ENCODE measurements at places on chromosomes 16 and 17.

DNA sequence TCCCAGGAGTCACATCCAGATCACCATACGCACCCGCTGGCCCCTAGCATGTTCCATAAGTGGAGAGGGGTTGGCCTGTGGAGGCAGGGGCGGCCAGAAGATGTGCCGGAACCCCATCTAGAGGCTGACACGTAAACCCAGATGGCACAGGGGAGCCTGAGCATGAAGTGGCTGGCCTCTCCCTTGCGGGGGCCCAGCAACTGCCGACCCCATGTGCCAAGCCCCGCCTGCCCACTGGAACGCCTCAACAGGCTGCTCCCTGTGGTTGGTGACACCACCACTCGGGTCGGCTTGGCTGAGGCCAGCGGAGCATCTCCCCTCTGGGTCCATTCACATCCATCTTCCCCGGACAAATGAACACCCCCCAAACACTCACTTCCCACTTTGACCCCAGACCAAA lies 9.5 kb downstream of the BCAR1 start:
- no peak for DNase-seq

- DNase-seq: no peak
Observed at GRCh38 chr16:22624038-22624799, 113.5 kb downstream of the NPIPB5 start.

- DNase-seq: peak; percentile 43
Observed at GRCh38 chr16:53545433-53545832, 42.4 kb upstream of the AKTIP start.

DNA sequence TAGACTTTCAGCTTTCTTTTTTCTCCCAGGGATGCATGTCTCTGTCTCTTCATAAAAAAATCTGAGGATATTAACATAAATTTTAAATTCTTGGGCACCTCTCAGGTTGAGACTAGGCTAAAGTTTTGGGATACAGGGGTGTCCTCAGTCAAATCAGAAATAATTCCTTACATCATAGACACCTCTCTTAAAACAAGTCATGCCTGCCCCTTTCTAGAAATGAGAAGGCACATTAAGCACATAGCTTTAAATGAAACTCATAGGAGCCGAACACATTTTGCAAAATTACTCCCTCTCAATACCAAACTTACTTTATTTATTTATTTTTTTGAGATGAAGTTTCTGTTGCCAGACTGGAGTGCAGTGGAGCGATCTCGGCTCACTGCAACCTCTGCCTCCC lies 67.3 kb upstream of the BCAR1 start:
- DNase-seq: no peak

DNA sequence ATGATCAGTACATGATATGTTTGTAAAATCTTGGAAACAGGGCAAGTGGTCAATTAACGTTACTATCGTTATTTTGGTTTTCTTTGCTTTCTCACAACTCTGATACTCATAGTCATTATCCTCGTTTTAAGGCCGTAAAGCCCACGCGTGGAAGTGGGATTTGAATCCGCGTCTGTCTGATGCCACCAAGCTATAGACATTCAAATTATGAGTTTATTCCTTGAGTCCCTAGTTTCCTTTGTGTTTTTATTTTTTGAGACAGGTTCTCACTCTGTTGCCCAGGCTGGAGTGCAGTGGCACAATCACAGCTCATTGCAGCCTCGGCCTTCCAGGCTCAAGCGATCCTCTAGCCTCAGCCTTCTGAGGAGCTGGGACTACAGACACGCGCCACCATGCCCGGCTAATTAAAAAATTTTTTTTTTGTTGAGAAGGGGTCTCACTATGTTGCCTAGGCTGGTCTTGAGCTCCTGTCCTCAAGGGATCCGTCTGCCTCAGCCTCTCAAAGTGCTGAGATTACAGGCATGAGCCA lies 1.0 kb downstream of the DCTN5 start:
- DNase-seq: no peak

- no peak for DNase-seq
Observed at GRCh38 chr17:596763-597644, 117.6 kb downstream of the VPS53 start.

DNA sequence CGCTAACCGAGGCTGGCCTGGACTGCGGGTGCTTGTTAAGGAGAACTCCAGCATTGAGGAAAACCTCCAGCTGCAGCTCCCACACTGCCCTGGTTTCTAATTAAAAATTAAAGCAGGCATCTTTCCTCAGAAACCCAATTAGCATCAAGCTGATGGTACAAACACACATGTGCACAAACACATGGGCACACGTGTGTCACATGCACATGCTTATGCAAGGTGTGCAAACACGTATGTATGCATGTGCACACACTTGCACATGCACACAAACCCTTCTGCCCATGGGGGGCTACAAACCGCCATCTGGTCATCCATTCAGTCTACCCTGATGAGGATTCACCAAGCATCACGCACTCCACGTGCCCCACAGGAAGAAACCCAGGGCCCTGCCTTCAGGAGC lies 182.5 kb downstream of the ZNF423 start:
- DNase-seq: no peak

- no peak for DNase-seq
Observed at GRCh38 chr17:4965311-4965986, 2.2 kb downstream of the SPAG7 start.

DNA sequence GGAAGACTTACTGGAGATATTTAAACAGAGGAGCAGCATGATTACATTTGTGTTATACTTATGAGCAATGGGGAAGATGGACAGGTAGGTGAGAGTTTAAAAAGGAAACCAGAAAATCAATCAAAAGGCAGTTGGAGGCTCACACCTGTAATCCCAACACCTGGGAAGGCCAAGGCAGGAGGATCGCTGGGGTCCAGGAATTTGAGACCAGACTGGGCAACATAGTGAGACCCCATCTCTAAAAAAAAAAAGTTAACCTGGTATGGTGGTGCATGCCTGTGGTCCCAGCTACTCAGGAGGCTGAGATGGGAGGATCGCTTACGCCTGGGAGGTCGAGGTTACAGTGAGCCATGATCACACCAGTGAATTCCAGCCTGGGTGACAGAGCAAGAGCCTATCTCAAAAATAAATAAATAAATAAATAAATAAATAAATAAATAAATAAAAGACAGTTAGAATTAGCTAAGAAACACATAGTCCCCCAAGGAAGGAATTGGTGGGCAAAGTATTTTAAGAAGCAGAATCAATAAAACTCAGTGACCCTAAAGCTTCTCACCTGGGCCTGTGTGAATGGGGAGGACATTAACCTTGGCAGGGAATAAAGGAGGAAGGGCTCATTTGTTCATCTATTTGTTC lies 32.3 kb upstream of the TOB1 start:
- DNase-seq: no peak

GRCh38 chr17:75460295-75460694 lies 3.9 kb downstream of the TMEM94 start:
- no peak for DNase-seq

DNA sequence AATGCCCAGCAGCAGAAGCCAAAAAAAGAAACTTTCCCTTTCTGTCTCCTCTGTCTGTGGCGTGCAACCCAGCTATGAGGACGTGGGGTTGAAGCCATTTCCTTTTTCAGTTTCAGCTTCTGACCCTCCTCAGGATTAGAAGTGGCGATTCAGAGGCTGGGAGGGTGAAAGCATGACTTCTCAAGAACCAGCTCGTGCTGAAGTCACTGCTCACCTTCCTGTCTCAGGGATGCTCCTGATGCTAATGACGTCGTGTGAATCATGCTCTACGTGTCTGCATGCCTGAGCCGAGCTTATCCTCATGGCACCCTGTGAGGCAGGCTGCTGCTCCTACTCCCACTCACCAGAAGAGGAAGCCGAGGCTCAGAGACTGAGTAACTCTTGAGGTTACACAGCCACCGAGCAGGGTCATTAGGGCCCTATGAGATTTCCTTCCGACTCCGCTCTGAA lies 5.7 kb upstream of the LPO start:
- no peak for DNase-seq

DNA sequence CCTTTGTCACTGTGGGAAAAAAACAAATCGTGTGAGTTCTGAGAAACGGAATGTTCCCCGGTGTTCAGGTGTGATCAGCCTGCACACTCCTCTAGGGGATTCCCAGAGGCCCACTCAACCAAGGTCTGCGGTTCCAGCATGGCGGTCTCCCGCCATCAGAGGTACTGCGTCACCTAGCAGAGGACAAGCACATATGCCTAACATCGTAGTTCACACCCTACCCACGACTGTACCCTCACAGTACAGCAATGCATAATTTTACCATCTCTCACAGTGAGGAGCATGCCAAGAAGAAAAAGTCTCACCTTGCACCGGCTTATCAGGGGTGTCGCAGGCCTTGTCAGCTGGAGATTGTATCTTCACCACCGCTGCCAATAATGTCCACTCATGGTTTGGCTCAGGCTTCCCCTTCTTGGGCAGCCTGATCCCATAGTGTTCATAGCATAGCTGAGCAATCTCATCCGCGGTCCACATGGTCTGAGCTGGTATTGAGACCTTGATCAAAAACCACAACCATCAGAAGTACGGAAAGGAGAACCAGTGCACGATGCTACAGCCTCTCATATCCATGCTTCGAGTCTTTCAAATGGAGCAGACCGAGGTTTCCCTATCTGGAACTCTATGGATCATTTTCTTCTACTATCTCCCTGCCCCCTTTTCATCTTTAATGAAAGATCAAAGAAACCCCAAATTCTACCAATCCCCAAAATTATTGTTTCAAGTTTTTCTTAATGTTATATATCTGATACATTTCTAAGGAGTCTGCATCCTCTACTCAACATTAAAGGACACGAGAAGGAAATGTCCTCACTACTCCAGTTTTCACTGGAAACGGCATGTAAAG lies 2.5 kb downstream of the ADAT1 start:
- DNase-seq: peak; percentile 80

- no peak for DNase-seq
Observed at GRCh38 chr17:80619535-80620235, 75.0 kb downstream of the RPTOR start.

DNA sequence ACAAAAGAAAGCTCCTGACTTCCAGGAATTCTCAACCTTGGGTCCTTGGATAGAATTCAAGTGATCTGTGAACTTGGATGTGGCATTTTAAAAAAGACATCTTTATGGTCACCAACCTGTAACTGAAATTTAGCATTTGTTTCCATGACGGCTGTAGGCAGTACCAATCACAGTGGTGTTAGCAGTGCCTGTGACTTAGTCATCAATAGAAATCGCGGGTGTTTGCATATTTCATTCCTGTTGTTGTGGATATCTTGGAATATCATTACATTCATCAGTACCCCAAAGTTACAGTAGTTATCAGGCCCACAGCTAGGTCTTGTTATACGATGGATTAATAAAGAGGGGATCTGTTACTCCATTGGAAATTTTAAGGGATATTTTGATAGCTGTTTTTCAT lies 81.6 kb downstream of the CMIP start:
- DNase-seq: no peak

DNA sequence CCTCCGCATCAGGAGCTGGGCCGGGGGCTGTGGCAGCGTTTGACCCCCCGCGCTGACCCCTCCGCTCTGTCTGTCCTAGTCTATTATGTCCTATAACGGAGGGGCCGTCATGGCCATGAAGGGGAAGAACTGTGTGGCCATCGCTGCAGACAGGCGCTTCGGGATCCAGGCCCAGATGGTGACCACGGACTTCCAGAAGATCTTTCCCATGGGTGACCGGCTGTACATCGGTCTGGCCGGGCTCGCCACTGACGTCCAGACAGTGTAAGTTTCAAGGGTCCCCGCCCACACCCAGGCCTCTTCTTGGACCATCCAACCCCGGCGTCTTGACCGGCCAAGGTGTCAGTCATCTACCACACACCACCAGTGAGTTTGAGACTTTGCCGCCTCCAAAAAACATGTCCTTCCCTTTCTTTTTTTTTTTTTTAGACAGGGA lies 548 bp downstream of the PSMB3 start:
- no peak for DNase-seq

DNA sequence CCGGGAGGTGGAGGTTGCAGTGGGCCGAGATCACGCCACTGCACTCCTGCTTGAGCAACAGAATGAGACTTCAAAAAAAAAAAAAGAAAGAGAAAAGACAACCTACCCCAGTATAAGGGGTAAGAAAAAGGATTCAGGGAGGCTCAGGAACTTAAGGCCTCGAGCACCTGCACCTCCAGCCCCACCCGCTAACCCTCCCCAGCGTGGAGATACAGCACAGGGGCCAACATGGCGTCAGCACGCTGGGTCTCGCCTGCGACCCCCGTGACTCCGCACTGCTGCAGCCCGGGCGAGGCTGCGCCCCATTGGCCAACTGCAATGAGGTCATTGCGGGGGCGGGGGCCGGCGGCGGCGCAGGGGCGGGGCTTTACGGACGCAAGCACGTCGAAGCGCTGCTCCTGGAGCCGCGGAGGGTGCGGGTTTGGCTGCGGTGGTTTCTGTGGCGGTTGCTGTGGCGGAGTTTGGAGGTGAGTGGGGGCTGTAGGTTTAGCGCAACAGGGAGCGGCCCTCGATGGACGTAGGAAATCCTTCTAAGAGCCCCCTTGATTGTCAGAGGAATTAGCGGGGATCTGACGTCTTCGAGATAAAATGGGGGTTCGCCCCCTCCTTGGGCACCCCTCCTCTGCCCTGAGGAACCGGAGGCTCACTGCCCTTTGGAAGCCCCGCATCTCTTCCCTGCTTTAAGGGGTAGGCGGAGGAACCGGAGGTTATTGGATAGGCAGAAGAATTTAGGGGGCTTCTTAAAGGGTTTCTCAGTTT lies at the start of gene ATP6V0A1:
Gene ATP6V0A1 (plus strand): TSS at position 382 of the 759 bp plus-strand sequence. CDS start 2,017 bp downstream, outside the sequence.
- DNase-seq: peak; percentile 82

DNA sequence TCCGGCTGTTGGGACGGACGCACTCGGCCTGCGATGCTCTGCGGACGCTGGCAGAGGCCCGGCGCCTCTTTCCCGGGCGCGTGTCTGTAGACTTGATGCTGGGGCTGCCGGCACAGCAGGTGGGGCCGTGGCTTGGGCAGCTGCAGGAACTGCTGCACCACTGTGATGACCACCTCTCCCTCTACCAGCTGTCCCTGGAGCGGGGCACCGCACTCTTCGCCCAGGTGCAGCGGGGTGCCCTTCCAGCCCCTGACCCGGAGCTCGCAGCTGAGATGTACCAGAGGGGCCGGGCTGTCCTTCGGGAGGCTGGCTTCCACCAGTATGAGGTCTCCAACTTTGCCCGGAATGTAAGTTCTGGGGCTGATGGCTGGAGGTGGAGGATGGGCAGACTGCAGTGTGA lies 3.5 kb downstream of the RSAD1 start:
- DNase-seq: no peak

DNA sequence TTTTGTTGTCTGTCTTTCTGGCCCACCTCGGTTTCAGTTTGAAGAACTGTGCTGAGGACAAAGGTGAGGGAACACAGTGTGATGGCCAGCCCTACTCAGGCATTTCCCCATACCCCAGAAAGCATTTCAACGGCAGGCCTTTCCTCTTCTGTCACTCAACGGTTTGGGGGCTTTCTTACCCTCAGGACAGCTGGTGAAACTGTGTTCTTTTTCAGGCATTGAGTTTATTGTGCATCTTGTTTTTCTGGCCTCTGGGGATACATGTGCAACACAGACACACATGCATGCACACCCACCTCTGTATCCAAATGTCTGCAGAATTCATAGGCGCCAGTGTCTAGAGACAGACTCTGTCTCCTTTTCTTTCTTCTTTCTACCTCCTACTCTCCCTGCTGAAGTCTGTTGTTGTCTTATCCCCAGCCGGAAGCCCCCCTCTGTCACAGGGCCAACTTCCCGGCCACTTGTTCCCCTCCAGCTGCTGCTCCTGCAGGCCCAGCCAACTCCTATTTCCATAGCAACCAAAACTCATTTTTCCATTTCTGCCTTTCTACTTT lies 17.0 kb downstream of the CHD9 start:
- no peak for DNase-seq

- no peak for DNase-seq
Observed at GRCh38 chr17:8894202-8894671, 26.8 kb upstream of the PIK3R6 start.

- no peak for DNase-seq
Observed at GRCh38 chr16:8730335-8730915, 56.0 kb downstream of the ABAT start.

Data from CD4-positive, alpha-beta T cell treated with Interleukin-2 at 100 ng/mL for 4 hours (primary cell).